Vagina (tissue), 2 donors: ENCODE measurements at places on chromosomes 16 and 17.

DNA sequence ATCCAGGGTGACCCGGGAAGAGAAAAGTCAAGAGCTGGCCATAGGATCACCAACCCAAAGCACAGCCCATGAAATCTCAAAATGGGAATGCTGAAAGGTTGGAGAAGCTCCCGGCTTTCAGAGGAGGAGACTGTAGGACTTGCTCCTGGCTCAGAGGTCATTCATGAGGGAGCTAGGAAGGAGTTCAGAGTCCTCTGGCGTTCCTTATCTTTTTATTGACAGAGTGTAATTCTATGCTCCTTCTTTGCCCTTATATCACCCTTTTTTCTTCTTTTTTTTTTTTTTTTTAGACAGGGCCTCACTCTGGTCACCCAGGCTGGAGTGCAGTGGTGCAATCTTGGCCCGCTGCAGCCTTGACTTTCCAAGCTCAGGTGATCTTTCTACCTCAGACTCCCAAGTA is 27.3 kb upstream of the CNOT1 start:
- no peak for DNase-seq

- DNase-seq = no peak
These were observed 55.4 kb downstream of the COPRS start for GRCh38 chr17:31803494-31804213.

- DNase-seq = no peak
These were observed 56.1 kb upstream of the MAF start for GRCh38 chr16:79656553-79657115.

- no peak for DNase-seq
These were observed 478.2 kb downstream of the MAF start for GRCh38 chr16:79122343-79122742.

DNA sequence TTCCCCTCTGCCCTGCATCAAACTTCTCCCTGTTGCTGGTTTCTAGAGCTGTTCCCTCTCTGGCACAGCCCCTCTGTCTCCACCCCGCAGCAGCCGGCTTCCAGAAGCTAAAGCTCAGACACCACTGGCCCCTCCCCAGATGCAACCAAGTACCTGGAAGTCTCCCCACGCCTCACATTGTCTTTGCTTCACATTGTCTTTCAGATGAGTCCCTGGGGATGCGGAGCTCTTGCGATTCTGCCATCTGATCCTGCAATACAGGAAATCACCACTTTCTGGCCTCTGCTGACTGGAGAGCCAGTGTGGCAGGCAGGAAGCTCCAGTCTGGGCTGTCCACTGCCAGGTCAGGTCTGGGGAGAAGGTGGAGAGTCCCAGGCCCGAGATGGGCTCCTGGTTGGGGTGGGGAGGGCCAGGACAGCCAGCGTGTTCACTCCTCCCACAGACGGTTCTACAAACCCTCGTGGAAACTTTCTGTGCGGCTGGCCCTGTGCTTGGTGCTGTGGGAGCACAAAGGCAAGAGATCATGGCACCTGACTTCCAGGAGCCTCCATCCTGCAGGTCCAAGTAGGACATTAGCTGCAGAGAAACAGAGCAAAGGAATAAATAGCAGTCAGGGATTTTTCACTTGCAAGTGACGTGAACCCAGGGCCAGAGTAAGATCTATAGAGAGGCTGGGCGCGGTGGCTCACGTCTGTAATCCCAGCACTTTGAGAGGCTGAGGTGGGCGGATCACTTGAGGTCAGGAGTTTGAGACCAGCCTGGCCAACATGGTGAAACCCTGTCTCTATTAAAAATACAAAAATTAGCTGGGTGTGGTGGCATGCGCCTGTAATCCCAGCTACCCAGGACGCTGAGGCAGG is 47.9 kb upstream of the MAP3K14 start:
- peak; percentile 83 for DNase-seq
